ENCODE measurements at places on chromosomes 12 and 14. TPM values are rescaled to one million over a fixed set of nuclear protein-coding genes. Genes with fewer than 3 reads are reported as not detected.

- DNase-seq: no peak
Observed at GRCh38 chr12:26937443-26937862, 328 bp downstream of the INTS13 start.

- peak; percentile 88 for DNase-seq
Observed at GRCh38 chr14:92692822-92693226, 55.6 kb downstream of the LGMN start.

GRCh38 chr12:51874000-51874399 lies 13.9 kb upstream of the ANKRD33 start:
- no peak for DNase-seq

DNA sequence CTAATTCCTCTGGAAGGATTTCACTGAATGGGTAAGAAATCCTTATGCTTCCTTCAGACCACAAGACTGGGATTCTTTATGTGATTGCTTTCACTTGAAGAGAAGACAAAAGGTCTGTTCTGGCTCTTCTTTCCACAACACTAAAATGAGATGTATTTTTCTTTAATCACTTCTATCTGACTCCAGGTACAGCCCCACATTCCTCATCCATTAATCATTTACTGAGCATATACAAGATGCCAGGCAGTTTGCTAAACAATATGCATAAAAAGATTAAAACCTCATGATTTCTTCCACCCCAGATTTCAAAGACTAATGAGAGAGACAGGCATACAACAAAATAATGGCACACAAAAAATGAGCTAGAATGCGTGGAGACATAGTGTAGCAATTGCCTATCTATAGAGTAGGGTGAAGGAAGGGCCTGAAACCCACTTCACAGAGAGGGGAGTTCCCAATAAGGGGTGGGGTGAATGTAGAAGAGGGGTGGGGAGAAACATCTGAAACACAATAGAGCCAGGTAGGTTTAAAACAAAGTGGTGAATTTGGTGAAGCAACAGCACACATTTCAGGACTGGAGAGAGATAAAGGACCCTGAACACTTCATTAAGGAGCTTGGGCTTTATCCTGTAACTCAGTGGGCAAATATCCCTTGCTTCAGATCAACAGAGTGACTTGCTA lies 65.1 kb upstream of the PRB2 start:
- DNase-seq: no peak

DNA sequence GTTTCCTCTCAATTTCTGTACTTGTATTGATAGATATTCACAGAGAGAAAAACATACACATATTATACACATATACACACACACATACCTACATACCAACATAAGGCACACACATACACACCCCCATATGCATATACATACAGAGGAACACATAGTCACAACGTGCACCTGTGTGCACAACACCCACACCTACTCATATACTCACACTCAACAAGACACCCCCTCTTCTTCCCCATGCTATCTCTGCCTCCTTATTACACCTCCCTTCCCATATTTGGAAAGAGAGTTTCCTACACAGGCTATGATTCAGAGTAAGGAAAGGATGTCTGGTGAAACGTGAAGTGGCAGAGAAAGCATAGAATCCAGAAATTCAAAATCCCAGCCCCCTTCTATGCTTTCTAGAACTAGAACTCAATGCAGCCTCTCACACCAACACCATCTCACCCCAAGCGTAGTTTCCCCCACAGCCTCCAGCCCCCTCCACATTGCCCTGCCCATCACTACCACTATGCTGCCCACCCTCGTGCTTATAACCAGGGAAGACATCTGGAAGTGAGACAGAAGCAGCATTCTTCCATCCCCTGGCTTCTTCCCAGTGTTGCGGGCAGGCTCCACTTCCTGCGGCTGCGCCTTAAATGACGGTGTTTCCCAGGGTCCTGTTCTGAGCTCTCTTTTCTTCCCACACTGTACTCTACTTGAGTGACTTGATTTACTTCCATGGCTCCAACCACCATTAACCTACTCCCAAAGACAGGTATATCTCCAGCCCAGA lies 2.4 kb downstream of the RNASE8 start:
- DNase-seq: peak; percentile 37

DNA sequence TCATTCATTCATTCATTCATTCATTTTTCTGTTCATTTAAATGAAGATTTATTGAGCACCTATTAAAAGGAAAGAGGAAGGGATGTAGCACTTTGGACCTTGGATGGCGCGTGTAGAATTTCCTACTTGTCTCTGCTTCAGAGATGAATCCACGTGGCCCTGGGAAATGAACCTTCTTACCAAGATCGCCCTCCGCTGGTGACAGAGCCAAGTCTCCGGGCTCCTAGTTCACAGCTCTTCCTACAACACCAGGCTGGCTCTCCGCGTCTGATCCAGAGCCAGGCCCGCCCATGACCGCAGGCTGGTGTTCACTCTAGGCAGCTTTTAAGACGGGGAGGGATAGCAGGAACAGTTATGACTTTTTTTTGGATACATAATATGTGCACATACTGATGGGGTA lies 70.9 kb upstream of the PIWIL1 start:
- no peak for DNase-seq

Gene TAS2R8
- not detected for polyA plus RNA-seq

Gene PROX2
- not detected for polyA plus RNA-seq

Gene SMIM10L1
- 9.8 TPM for polyA plus RNA-seq

Gene ZBTB42
- polyA plus RNA-seq: 5.5 TPM

Gene CHGA
- 130 TPM for polyA plus RNA-seq

- DNase-seq: no peak
Observed at GRCh38 chr12:71186571-71187288, 28.9 kb upstream of the TSPAN8 start.

DNA sequence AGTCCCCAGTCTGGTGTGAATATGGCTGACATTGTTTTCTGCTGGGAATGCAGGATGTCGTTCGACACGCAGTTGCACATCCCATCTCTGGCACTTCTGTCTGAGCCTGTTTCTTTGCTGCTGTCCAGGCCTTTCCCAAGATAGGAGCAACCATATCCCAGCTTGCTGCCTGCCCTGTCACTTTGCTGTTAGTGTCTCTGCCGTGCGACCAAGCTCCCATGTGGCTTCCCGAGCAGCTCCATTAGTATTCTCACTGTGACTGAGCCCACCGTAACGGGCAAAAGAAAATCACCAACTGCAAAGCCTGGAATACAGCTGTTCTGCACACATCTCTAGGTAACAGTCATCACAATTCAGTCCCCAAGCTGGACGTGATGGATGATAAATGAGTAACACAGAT lies 66.0 kb upstream of the CPSF6 start:
- no peak for DNase-seq

DNA sequence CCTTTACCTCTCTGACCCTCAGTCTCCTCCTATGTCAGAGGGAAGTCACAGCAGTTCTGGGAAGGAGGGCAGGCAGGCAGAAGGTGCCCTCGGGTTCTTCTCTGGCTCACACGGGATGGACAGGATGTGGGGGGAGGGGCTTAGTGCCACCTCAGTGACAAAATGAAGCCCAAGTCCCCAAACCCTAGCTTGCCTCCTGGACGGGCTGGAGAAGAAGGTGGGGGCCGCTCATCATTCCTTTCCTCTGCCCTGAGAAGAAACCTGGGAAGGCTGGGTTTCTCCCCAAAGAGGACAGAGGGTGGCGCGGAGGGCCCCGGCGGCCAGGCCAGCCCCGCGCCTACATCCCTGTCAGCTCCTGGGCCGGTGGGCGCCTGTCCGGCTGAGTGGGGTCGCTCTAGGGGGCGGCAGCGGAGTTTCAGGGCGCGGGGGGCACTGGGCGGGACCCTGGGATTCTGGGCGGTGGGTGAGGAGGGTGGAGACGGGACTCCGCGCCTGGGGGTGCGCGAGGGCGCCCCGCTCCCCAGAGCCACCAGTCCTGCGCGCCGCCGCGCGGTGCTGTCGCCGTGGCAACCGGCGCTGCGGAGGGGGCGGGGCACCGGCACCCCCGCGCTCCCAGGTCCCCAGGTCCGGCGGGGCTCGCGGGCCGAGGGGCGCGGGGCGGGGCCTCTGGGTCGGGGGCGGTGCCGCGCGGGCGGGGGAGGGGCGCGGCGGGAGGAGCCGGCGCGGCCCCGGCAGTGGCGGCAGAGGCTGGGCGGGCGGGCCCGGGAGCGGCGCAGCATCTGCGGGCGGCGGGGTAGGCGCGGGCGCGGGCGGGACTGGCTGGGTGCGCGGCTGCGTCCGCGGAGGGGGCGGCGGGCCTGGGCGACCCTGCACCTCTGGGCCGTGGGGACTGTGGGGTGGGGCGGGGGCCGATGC lies at the start of gene TMEM121:
Gene TMEM121 (plus strand): TSS at position 723 of the 915 bp plus-strand sequence. CDS start 2,252 bp downstream, outside the sequence.
- DNase-seq: peak; percentile 77

Gene CLEC6A
- not detected for polyA plus RNA-seq

Gene WNK1
- polyA plus RNA-seq: 22.4 TPM
